ENCODE measurements at places on chromosomes 3 and 15.

DNA sequence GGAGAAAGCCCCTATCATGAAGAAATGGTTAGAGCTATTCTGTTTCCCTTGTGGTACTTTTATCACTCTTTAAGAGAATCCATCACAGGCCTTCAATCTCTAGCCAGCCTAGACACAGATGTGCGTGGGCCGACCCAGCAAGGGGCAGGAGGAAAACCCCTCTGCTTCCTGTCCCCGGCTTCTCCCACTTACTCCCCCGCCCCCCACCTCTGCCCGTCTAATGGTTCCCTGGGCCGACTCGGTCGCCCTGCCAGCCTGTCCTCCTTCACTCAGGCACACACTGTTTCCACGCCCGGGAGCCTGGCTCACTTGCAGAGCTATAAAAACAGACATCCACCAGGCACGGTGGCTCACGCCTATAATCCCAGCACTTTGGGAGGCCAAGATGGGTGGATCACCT, 58.3 kb upstream of the TFRC start:
- no peaks in the 10 kb centered on the region for H3K36me3 ChIP-seq
- DNase-seq, result no peak
- no peak overlapping the region for H3K27ac ChIP-seq
- H3K4me3 ChIP-seq, result no peak overlapping the region

GRCh38 chr15:34070003-34070402, 31.0 kb upstream of the AVEN start:
- H3K4me1 ChIP-seq, result no peaks in the 10 kb centered on the region
- no peaks in the 10 kb centered on the region for H3K27me3 ChIP-seq
- H3K4me3 ChIP-seq, result no peak overlapping the region
- no peak overlapping the region for H3K27ac ChIP-seq
- no peaks in the 10 kb centered on the region for H3K36me3 ChIP-seq
- DNase-seq, result no peak

GRCh38 chr3:194673761-194674160, 1.8 kb upstream of the LSG1 start:
- no peak overlapping the region for H3K27ac ChIP-seq
- no peak overlapping the region for H3K4me3 ChIP-seq
- DNase-seq, result no peak
- peaks cover 10% of the 10 kb centered on the region for H3K27me3 ChIP-seq

- DNase-seq, result peak; percentile 23
- no peaks in the 10 kb centered on the region for H3K27me3 ChIP-seq
- no peak overlapping the region for H3K4me3 ChIP-seq
- no peaks in the 10 kb centered on the region for H3K4me1 ChIP-seq
- no peaks in the 10 kb centered on the region for H3K36me3 ChIP-seq
- H3K27ac ChIP-seq, result no peak overlapping the region
Observed at GRCh38 chr3:50971487-50971924, 296.8 kb downstream of the DOCK3 start.

DNA sequence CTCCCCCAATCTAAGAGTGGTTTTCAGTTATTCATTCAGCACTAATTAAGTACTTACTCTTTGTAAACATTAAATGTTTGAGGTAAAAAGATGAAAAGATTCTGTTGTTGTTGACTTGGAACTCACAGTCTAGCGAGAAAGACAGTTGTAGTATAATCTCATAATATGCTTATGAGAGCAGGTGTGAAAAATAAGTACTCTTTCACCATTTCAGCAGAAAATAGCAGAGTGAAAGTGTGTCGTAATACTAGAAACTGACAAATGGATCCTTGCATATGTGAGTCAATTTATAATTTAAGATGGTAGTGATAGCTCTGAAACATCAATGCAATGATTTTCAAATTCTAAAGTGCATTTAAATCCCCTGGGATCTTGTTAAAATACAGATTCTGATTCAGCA, 618.8 kb upstream of the CCDC54 start:
- H3K27me3 ChIP-seq, result no peaks in the 10 kb centered on the region
- DNase-seq, result no peak
- H3K27ac ChIP-seq, result no peak overlapping the region
- no peaks in the 10 kb centered on the region for H3K36me3 ChIP-seq

DNA sequence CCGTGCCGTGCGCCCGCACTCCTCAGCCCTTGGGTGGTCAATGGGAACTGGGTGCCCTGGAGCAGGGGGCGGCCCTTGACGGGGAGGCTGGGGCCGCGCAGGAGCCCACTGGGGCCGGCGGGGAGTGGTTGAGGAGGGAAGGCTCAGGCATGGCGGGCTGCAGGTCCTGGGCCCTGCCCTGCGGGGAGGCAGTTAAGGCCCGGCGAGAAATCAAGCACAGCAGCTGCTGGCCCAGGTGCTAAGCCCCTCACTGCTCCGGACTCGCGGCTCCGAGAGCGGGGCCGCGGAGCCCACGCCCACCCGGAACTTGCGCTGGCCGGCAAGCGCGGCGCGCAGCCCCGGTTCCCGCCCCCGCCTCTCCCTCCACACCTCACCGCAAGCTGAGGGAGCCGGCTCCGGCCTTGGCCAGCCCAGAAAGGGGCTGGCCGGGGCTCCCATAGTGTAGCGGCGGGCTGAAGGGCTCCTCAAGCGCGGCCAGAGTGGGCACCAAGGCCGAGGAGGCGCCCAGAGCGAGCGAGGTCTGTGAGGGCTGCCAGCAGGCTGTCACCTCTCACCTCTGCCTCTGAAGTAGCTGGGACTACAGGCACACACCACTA, 7.8 kb downstream of the GP9 start:
- H3K27me3 ChIP-seq, result no peaks in the 10 kb centered on the region
- no peaks in the 10 kb centered on the region for H3K36me3 ChIP-seq
- no peaks in the 10 kb centered on the region for H3K4me1 ChIP-seq
- no peak overlapping the region for H3K4me3 ChIP-seq

DNA sequence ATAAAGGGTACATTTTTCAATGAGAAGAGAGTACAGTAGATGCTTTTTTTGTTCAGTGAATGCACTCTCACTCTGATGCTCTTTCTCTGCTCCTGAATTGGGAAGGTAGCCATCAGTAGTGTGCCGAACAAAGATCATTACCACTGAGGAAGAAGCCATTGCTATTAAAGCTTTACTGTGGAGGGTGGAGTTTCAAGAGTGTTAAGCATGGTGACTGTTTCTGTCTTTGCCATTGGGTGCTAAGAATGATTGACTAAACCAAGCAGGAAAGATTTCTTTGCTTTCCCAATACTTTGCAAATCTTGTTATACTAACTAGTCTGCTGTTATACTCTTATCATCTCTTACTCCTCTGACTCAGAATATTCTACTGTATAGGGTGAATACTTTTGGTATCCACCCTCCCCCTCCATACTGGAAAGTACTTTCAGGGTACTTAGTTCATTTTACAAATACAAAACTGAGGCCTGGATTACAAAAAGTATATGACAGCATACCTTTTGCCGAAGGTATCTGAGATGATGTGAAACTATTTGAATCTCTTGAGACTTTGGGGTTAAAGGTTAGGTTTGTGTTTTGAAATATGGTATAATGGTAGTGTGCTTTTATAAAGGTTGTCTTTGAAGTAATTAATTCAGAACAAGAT, 1.7 kb downstream of the RAB11A start:
- H3K4me1 ChIP-seq, result peaks cover 3% of the 10 kb centered on the region
- DNase-seq, result no peak
- H3K36me3 ChIP-seq, result peaks cover 24% of the 10 kb centered on the region
- H3K4me3 ChIP-seq, result peak overlapping the region; percentile 66

DNA sequence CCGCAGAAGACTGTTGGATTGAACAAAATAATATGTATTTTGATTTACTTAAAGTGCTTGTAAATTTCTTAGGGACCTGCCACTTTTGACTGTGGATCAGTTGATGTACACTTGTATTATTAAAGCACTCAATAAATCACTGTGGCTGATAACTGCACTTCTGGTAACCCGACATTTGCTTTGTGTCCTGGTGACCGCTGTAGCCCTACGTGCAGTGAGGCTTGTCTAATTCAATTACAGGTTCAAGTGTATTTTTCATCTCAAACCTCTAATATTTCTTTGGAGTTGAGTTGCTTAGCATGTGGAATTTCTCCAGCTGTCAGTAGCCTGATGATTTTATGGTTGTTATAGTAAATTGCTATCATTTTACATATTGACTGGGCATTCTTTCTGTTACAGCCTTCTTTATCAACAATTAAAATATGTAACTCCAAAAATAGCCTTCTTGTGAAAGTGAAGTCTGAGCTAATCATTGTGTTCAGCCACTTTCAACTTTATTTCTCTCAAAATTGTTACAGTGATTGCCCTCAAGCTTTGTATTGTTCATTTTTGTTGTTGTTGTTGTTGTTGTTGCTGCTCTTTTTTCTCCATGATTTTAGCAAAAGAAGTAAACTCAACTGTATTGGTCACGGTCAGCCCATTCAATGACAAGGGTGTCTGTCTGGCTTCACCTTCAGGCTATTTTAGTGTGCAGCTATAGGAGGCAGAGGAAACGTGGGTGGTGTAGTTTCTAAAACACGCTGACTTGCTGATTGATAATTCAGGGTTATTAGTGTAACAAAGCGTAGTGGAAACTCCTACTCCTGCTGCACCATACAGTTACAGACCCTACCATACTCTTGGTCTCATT, 215.1 kb upstream of the UBE2E1 start:
- no peaks in the 10 kb centered on the region for H3K27me3 ChIP-seq
- H3K4me1 ChIP-seq, result peaks cover 9% of the 10 kb centered on the region
- no peaks in the 10 kb centered on the region for H3K36me3 ChIP-seq
- no peak overlapping the region for H3K27ac ChIP-seq
- DNase-seq, result no peak

GRCh38 chr3:160735826-160736225, 20.2 kb upstream of the PPM1L start:
- DNase-seq, result no peak
- no peak overlapping the region for H3K4me3 ChIP-seq
- H3K27ac ChIP-seq, result no peak overlapping the region
- H3K27me3 ChIP-seq, result no peaks in the 10 kb centered on the region

DNA sequence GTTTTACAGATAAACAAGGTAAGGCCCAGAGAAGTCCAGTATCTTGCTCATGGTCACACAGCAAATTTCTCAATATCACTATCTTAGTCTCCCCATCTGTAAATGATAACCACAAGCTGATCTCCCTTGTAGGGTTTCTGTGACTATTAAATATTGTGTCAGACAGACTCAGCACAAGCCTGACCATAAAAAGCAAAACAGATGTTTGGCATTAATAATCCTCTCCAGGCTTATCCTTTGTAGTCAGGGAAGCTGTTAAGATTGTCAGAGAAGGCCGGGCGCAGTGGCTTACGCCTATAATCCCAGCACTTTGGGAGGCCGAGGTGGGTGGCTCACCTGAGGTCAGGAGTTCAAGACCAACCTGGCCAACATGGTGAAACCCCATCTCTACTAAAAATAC, 173.2 kb upstream of the PRICKLE2 start:
- H3K4me3 ChIP-seq, result no peak overlapping the region
- no peak for DNase-seq
- H3K36me3 ChIP-seq, result no peaks in the 10 kb centered on the region
- H3K27ac ChIP-seq, result no peak overlapping the region
